ENCODE measurements at places on chromosomes 2 and 18. TPM values are rescaled to one million over a fixed set of nuclear protein-coding genes. Genes with fewer than 3 reads are reported as not detected.

DNA sequence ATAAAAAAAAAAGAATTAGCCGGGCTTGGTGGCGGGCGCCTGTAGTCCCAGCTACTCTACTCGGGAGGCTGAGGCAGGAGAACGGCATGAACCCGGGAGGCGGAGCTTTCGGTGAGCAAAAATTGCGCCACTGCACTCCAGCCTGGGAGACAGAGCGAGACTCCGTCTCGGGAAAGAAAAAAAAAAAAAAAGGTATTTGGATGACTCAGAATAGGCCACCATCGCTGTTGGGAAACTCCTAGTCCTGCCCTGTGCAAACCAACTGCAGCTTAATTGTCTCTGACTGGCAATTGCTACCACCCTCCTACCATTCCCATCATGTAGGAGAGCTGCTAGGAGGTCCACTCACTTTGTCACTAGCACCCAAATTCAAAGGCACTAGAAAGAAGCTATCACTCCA is 43.5 kb downstream of the ATP8B1 start:
- no peak for DNase-seq

Gene MEP1B
- total RNA-seq: 5.9 TPM

Gene CFAP221
- total RNA-seq: not detected

- DNase-seq: no peak
These were observed 79.8 kb downstream of the MGAT5 start for GRCh38 chr2:134333646-134334189.

GRCh38 chr2:105072039-105072438 is 34.2 kb downstream of the MRPS9 start:
- DNase-seq: no peak

DNA sequence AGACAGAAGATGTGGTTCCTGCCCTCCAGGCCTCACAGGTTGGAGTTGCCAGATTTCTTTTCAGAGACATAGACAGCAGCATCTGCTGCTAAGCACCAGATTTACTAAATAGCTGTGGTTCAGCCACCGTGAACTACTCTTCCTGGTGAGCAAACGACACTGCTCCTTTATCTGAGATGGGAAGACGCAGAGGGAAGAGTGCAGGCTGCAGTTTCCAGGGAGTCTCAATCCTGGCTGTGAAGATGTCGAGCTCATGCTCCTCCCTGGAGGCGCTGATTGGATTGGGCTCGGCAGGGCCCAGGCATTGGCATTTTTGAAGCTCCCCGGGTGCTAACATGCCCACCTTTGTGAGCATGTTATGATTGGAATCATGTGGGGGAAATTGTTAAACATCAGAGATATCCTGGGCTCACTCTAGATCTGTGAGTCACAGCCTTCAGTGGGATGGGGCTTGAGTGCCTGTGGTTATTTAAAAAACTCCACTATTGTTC is 314.8 kb downstream of the TSN start:
- no peak for DNase-seq

Gene CCDC150
- total RNA-seq: 3.1 TPM

- DNase-seq: no peak
These were observed 1386.5 kb downstream of the RPIA start for GRCh38 chr2:90077948-90078347.

GRCh38 chr2:201923436-201924328 is 110.0 kb upstream of the FZD7 start:
- DNase-seq: no peak

DNA sequence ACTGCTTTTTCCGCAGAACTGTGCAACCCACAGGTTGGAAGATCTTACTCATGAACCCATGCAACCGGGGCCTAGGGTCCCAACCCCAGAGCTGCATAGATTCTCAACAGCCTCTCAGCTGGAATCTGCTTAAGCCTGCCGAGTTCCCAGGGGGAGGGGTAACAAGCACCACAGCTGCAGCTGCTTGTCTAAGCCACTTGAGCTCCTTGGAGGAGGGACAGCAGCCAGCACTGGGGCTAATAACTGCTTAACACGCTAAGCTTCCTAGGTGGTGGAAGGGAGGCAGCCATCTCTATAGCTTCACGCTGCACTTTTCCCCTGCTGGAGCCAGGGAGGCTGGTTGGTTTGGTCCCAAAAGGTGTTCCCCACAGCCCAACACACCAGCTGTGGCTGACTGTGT is 311.6 kb downstream of the DSC3 start:
- DNase-seq: no peak

- no peak for DNase-seq
These were observed 16.3 kb downstream of the ANKRD44 start for GRCh38 chr2:197294260-197294659.

- no peak for DNase-seq
These were observed 227.8 kb upstream of the RBBP8 start for GRCh38 chr18:22705328-22705727.

DNA sequence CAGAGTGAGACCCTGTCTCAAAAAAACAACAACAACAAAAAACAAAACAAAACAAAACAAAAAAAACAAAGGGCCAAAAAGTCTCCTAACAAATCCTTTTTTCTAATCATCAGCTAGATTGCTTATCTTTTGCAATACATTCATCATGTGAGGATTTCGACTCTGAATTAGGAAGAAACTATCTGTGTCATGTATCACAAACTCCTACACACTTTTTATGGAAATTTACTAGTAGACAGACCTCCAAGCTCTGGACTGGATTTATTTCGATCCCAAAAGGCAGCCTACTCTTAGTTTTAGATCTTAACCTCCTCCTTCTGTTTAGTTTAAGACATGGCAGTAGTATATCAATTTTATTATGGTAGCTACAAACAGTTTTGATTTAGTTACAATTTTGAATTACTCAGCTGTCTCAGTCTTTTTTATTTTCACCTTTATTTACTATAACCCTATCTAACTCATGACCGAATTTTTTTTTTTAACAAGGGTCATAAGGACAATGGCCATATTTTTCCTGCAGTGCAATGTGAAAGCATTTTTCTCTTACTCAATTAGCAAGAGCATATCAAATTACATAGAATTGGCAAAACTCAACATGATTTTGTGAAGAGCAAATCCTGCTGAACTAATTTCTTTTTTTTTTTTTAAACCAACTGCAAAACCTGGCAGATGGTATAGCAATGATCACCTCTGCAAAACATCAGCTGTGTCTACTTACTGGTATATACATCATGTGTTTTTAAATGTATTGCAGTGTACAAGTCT is 10.7 kb upstream of the CCDC88A start:
- no peak for DNase-seq

- no peak for DNase-seq
These were observed 37.6 kb downstream of the CDH7 start for GRCh38 chr18:65788373-65788772.

Gene SLC4A3
- 0.34 TPM for total RNA-seq

DNA sequence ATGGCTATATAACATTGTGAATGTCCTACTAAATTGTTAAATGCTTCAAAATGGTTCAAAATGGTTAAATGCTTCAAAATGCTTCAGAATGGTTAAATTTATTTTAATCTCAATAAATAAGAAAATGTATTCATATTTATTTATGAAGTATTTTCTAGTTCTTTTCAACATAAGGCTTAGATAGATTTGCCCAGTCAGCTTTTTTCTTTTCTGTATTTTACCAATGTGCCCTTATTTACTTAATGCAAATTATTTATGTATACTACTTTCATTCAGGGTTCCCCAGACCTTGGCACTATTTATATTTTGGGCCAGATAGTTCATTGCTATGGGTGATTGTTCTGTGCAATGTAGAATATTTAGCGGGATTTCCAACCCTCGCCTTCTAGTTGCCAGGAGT is 546.7 kb downstream of the RIT2 start:
- no peak for DNase-seq

DNA sequence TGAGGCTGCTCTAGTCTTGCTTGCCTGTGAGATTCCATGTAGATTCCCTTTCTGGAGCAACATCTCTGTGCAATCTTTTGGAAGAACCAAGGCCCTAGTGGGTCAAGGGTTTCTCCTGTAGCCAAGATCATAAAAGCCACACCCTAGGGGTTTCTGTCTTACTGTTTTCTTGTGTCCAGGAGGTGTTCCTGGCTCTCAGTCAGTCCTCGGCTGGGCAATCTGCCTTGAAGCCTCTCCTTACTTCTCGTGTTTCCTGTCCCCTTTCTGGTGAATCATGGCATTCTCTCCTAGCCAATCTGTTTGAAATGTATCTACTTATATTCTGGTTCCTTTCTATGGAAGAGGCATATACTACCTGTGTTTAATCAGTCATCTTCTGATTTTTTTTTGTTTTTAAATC is 484.8 kb upstream of the UBE2E3 start:
- DNase-seq: no peak

DNA sequence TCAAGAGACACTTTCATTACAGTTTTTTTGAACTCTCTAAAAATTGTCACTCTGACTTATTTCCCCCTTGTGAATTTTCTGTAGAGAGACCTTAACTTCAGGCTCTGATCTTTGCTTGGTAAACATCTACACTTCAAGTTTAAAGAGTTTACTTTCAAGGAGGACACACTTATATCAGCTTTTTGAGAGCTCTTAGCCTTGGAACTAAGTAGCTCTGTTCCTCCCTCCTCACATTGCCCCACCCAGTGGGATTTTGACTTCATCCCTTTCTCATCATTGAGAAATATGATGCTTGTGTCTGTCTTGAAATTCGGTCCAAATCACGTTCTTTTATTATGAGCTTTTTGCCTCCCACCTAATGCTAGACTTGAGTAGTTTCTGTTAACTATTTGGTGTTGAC is 433.4 kb upstream of the MEIS1 start:
- no peak for DNase-seq

DNA sequence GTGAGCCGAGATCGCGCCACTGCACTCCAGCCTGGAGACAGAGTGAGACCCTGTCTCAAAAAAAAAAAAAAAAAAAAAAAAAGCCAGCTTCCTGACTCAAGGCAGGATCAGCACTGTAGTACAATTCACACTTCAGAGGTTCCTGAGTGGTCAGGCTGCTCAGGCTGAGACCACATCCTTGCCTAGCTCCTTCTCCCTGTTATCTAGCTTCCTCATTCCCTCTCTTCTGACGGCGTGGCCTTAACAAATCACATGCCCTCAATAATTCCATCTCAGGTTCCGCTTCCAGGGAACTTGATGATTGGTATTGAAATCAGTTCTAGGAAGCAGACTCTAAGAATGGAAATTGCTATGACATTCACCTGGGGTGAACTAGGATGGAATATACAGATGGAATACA is 29.8 kb upstream of the KDM3A start:
- DNase-seq: no peak

DNA sequence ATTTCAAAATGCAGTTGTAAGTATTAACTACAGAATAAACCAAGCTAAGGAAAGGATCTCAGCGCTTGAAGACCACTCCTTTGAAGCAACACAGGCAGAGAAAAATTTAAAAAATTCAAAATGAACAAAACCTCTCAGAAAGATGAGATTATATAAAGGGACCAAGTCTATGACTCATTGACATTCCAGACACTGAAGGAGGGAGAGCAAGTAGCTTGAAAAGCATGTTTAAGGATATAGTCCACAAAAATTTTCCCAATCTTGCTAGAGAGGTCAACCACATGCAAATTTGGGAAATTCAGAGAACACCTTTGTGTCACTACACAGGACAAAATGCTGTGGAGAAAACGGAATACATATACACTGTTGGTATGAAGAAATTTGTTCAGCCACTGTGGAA is 112.6 kb upstream of the MC4R start:
- DNase-seq: no peak

Gene TOGARAM2
- 3.2 TPM for total RNA-seq

DNA sequence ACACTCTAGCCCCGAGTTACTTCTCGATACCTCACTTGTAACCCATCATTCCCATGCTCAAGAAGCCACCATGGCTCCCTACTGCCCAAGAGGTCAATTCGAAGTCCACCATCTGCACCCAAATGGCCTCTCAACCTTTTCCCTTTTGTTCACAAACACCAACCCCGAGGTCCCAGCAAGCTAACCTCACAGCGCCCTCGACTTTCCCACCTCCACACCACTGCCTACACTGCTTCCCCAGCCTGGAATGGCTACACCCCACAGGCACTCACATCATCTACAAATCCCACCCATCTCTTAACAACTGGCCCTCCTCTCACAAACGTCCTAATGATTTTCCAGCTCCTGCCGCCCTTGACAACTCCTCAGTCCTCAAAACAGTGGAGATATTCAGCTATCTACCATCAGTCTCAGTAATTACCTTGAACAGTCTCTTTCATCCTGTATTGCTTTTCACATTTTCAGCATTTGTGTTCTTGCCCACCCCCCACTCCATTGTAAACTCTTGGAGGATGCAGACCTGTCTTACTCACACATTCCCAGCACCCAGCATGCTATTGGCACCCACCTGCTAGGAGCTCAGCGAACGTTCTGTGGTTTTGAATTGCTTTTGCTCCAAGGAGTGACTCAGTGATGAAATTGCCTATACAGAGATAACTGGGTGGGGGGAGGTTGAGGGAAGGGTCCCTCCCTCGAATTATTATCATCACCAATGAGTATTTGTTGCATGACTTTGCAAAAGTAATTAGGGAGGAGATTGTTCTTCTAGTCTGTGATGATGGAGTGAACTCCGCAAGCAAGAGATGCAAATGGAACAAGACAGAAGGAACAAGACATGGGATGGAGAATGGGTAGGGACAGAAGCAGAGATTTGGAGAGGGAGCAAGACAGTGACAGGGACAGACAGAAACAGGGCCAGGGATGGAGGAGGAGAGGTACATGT is 106.8 kb downstream of the CYP26B1 start:
- DNase-seq: no peak

Gene KIF5C
- 1.5 TPM for total RNA-seq

Gene TRMT61B
- 9.6 TPM for total RNA-seq

Gene VWA3B
- total RNA-seq: 1.2 TPM

Gene LRATD1
- total RNA-seq: 59.5 TPM

DNA sequence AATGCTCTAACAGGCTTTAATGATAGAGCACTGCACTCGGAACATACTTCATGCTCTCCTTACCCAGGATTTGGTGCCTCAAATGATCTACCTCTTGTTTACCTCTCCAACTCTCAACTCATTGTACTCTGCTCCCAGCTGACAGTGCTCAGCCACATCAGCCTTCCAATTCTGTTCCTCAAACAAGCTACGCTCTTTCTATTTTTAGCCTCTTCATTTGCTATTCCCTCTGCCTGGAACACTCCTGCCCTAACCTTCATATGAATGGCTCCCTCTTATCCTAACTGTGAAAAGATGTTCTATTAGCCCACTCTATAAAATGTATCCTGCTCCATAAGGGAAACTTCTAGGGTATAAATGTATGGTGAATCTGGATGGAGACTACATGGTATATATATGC is 42.5 kb downstream of the PIGN start:
- no peak for DNase-seq

Gene GBX2
- not detected for total RNA-seq

Gene MYO7B
- total RNA-seq: 118 TPM

Gene MATN3
- total RNA-seq: 0.89 TPM

- DNase-seq: no peak
These were observed at the start of gene ALLC for GRCh38 chr2:3657881-3658280. Gene ALLC (plus strand): TSS chr2:3658200. CDS start chr2:3671158, 12,958 bp downstream.

GRCh38 chr2:1633936-1634587 is 110.3 kb downstream of the PXDN start:
- no peak for DNase-seq

Gene PREPL
- 32.5 TPM for total RNA-seq

- no peak for DNase-seq
These were observed 151.6 kb downstream of the DTNB start for GRCh38 chr2:25521665-25522387.

- no peak for DNase-seq
These were observed 41.6 kb downstream of the ZBTB7C start for GRCh38 chr18:48367557-48367956.

GRCh38 chr2:157460897-157461296 is 17.0 kb upstream of the CYTIP start:
- no peak for DNase-seq

GRCh38 chr18:27244259-27244658 is 59.2 kb upstream of the CHST9 start:
- DNase-seq: no peak

All from mucosa of descending colon (tissue), 3 donors.